Esophagus squamous epithelium (tissue), 5 donors: ENCODE measurements at places on chromosomes 6 and 20.

DNA sequence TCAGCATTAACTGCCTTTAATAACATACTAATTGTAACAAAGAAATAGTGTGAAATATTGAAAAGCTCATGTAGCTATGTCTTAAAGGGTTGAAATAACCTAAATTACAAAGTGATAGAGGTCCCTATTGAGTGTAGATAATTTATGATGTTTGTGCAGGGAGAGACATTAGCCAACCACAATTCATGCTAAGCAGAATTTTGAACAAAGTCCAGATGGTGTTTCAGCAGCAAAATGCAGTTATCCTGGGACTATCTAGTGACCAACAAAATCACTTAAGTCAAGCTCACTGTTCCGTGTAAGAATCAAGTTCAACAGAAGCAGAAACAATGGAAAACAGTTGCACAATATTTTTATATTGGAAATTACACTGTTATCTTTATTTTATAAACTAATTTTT, 218.5 kb downstream of the SIM1 start:
- DNase-seq: no peak

DNA sequence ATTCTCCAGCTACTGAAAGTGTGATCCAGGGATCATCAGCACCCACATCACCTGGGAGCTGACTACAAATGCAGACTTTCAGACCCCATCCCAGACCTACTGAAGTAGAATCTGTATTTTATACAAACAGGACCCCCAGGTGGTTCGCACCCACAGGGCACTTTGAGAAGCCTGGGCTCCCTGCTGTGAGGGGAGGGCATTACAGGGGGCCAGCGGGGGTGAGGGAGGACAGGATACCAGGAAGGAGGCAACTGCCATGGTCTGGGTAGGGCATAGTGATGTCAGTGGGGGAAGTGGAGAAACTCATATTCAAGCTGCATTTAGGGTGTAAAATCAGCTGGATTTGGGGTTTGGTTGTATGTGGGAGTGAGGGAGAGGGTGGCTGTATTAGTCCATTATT, 2.0 kb upstream of the ADA start:
- no peak for DNase-seq

DNA sequence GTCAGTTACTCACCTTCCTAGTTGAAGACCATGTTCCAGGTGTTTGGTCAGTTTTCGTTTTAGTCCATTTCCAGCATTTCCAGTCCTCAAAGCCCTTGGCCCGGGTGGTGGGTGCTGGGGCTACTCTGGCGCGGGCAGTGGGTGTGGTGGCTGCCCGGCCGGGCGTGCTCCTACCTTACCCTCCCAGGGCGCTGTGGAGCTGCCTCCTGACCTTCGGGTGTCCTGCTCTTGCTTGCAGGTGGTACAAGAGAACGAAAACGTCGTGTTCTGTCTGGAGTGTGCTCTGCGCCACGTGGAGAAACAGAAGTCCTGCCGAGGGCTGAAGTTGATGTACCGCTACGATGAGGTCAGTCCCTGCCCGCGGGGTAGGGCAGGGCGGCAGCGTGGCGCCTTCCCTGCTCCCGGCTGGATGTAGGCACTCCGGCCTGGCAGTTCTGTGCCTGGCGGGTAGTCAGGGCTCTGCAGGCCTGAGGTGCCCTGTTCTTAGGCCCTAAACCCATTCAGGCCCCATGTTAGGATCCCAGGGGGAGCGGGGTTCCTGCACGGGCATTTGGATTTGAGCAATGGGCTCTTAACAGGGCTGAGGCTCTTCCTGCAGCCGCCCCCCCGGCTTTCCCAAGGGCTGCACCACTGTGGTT, 145.8 kb downstream of the DTNBP1 start:
- DNase-seq: no peak

GRCh38 chr6:41080621-41081020, 7.8 kb downstream of the NFYA start:
- no peak for DNase-seq

DNA sequence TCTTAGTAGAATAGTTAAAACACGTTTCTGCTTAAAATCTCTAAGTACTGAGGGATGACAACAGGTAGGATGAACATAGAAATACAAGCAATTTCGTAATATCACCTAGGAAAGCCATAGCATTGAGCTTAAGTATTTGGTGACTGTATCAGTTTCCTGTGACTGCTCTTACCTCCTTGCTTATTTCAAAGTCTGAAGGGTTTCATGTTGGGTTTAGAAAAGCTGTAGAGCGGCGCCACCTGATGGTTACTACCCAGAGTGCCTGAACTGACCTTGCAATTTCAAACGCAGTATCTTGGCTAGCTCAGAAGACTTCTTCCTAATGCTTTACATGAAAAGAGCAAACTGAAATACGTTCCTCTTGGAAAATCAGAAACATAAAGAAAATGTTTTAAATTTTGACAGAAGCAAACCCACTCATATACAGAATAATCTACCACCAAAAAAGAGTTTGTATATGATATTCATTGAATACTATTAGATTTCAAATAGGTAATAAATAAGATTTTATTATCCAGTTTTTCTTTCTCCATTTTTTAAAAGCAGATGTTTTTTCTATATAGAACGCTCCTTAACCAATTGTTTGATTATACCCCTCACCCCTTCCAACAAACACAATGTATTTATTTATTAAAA, 82.3 kb upstream of the RIPOR2 start:
- DNase-seq: no peak

GRCh38 chr6:164025180-164025579, 610.7 kb downstream of the QKI start:
- no peak for DNase-seq
